Testis (tissue), 5 donors: ENCODE measurements at places on chromosomes 1 and 21. TPM values are rescaled to one million over a fixed set of nuclear protein-coding genes. Genes with fewer than 3 reads are reported as not detected.

GRCh38 chr1:76583875-76584477, 283.3 kb upstream of the ST6GALNAC5 start:
- no peak for DNase-seq

DNA sequence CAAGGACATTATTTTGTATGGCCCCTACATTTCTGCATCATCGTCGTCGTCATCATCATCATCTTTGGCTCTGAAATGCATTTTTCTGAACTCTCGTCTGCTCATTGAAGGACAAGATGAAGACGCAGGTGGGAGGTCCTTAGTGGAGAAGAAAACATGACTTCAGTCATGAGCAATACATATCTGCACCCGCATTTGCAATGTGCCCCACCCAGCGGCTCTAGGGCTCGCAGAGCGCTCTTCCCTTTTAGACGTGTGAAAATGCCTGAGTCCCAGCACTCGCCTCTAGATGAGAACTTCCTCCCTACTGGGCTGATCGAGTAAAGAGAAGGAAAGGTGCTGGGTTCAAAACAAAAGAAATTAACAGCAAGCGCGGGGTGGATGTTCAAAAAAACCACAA, 10.1 kb downstream of the C1orf174 start:
- no peak for DNase-seq

- peak; percentile 66 for DNase-seq
These were observed 60.9 kb upstream of the ZNF648 start for GRCh38 chr1:182122256-182122912.

DNA sequence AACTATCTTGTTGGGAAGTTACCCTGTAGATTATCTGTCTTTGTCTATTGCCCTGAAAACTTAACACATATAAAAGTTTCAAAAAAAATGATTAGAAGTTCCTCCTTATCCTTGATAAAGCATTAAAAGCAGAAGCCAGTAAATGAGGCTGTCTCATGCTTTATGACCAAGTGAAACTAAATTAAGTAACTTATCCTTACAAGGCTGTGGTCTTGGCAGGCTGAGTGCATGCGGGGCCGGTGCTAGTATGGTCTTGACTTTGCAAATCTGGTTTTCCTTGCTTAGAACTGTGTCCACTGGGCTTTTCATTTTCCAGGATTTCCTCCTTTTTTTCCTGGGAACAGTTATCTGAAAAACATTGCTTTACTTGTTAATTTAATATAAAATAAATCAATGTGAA, 43.1 kb downstream of the PCNX2 start:
- peak; percentile 44 for DNase-seq

DNA sequence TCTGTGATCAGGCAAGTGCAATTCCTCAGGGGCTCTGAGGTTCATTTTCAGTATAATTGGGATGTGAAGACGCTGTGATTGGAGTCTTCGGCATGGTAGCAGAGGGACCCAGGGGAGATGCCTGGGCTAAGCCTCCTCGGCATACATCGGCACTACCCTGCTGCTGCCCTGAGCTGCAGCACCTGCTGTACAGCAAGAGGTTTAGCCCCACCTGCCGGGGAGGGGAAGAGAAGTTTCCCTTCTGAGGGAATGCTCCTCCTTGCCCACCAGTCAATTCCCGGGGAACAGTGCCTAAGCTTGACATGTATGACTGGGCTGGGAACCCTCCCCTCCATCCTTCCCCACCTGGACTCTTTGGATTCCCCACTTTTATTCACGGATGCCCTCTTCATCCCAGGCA, 24.9 kb downstream of the CNIH3 start:
- DNase-seq: no peak

ADAMTS1 gene
- 33.7 TPM for total RNA-seq
